ENCODE measurements at places on chromosomes 3 and 15.

DNA sequence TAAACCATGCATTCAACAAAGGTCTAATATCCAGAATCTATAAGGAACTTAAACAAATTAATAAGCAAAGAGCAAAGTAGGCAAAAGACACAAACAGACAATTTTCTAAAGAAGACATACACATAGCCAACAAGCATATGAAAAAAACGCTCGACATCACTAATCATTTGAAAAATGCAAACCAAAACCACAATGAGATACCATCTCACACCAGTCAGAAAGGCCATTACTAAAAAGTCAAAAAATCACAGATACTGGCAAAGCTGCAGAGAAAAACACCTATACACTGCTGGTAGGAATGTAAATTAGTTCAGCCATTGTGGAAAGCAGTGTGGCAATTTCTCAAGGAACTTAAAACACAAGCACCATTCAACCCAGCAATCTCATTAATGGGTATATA is 53.8 kb downstream of the FSIP1 start:
- peak; percentile 10 for DNase-seq

DNA sequence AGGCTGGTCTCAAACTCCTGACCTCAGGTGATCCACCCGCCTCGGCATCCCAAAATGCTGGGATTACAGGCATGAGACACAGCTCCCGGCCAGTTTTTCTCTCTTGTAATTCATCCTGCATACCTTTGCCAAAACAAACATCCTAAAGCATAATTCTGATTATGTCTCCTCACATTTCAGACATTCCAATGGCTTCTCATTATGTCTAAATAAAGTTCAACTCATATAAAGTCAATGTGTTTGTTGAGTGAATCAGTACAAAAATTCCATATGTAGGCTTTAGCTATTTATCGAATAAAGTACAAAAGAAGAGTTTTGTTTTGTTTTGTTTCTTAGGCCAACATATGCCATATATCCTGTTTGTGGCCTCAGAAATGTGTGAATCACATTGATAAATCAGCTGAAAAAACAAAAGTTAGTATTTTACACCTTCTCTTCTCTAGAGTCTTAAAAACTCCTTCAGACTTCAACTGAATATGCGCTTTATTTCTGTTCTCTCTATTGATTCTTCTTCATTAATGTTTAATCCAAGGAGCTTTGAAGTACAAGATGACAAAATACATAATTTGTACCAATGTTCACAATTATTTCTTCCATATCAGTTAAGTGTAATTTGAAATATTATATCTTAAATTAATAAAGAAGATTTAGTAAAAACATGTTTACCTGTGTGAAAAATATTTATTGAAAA is 165.8 kb downstream of the MECOM start:
- no peak for DNase-seq

DNA sequence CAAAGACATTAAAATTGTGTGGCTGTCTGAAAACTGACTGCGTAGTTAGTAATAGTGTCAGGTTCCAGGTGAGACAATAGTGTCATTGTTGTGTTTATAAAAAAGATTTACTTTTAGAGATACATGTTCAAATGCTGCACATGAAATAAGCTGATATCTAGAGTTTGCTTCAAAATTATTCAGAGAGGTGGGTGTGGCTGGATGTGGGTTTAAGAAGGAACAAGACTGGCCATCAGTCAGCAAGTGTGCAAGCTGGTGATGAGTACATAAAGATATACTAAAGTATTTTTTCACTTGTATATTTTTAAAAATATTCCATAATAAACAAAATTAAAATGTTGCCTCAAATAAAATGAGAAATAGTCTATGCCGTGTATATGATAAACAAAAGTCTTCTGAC is 190.6 kb downstream of the ARRDC4 start:
- DNase-seq, result no peak

DNA sequence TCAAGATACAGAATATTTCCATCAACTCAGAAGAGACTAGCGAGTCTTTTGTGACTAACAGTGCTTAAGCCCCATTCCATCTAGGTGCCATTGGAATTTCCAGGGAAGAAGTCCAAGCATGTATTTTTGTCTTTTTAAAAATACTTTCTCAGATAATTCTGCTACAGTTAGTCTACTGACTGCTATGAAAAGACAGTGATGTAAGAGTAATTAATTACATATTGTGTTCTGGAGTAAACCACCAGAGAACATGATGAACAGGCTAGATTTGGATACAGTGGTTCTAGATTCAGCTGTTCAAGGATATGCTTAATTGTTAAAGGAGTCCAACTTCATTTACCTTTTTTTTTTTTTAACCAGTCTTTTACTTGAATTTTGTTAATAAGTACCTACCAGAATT is 34.8 kb upstream of the PAK6 start:
- no peak for DNase-seq

DNA sequence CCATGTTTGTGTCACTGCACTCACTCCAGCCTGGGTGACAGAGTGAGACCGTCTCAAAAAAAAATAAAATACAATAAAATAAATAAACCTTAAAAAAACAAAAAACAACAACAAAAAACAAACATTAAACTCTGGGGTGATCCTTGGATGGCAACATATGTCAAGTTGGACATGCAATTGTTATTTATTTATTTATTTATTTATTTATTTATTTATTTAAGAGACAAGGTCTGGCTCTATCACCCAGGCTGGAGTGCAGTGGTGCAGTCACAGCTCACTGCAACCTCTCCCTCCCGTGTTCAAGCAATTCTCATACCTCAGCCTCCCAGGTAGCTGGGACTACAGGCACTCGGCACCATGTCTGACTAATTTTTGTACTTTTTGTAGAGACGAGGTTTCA is 275.5 kb downstream of the VPS13C start:
- DNase-seq, result no peak

- no peak for DNase-seq
These were observed 607.5 kb upstream of the DPPA4 start for GRCh38 chr3:109944836-109945235.

- DNase-seq, result peak; percentile 34
These were observed 11.0 kb downstream of the ISL2 start for GRCh38 chr15:76347482-76348055.

- DNase-seq, result peak; percentile 50
These were observed 730 bp upstream of the ZNF710 start for GRCh38 chr15:90000186-90001001.

GRCh38 chr15:23690450-23690852 is 3.3 kb upstream of the NDN start:
- peak; percentile 61 for DNase-seq

DNA sequence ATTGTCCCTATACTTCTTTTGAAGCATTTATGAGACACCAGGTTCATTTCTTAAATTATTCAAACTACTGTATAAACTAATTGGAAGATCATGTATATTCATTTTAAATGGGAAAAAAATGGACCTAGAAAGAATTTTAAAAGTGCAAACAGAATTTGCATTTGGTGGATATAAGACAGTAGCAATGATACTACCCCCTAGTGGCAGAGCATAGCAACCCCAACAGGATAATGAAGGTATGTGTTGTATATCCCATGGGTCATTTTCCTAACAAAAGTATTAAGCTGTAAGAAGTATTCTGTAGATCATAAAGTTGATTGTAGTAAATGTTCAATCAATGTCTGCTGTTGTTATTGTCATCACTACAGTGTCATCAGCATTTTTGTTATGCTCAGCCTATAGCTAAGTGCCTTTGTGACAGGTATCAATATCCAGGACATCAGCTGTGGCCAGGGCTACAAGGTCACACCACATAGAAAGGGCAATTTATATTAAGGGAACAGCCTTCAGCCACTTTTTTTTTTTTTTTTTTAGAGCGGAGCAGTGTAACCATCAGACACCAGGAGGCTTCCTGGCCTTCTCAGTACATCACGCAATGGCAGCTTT is 175.8 kb downstream of the FOXB1 start:
- DNase-seq, result peak; percentile 49

GRCh38 chr3:125194849-125195601 is 17.5 kb downstream of the SLC12A8 start:
- DNase-seq, result peak; percentile 76

- no peak for DNase-seq
These were observed 16.3 kb downstream of the FAN1 start for GRCh38 chr15:30919877-30920550.

GRCh38 chr3:79809106-79809505 is 41.3 kb upstream of the ROBO1 start:
- no peak for DNase-seq

GRCh38 chr3:40975711-40976121 is 223.6 kb upstream of the CTNNB1 start:
- DNase-seq, result peak; percentile 39

- DNase-seq, result no peak
These were observed 46.1 kb downstream of the PLXNA1 start for GRCh38 chr3:127028781-127029657.

DNA sequence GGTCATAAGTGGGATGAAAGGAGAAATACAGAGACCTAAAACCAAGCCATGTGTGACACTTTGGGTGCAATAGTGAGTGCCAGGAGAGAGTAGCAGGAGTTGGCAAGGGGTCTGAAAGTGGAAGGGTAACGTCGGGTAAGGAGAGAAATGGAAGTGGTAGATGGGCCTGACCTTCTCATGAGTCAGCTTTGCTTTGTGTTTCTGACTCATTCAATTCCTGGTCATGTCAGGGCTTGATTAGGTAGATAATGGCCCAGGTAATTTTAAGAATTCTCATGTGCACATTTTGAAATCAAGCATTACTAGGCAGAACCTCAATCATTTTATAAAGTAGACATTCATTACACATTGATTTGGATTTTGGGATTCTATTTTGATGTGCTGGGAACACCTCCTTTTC is 262.5 kb downstream of the SOX2 start:
- no peak for DNase-seq

- no peak for DNase-seq
These were observed 64.0 kb downstream of the SHQ1 start for GRCh38 chr3:72784226-72784625.

DNA sequence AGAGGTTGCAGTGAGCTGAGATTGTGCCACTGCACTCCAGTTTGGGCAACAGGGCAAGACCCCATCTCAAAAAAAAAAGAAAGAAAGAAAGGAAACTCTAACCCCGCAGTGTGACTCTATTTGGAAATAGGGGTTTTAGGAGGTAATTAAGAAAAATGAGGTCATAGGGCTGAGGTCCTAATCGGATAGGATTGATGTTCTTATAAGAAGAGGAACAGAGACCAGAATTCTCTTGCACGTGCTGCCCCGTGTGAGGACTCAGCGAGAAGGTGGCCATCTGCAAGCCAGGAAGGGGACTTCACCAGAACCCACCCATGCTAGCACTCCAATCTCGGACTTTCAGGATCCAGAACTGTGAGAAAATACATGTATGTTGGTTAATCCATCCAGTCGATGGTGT is 25.8 kb downstream of the KLHL6 start:
- no peak for DNase-seq

- no peak for DNase-seq
These were observed 34.7 kb downstream of the SCG5 start for GRCh38 chr15:32676169-32676568.

DNA sequence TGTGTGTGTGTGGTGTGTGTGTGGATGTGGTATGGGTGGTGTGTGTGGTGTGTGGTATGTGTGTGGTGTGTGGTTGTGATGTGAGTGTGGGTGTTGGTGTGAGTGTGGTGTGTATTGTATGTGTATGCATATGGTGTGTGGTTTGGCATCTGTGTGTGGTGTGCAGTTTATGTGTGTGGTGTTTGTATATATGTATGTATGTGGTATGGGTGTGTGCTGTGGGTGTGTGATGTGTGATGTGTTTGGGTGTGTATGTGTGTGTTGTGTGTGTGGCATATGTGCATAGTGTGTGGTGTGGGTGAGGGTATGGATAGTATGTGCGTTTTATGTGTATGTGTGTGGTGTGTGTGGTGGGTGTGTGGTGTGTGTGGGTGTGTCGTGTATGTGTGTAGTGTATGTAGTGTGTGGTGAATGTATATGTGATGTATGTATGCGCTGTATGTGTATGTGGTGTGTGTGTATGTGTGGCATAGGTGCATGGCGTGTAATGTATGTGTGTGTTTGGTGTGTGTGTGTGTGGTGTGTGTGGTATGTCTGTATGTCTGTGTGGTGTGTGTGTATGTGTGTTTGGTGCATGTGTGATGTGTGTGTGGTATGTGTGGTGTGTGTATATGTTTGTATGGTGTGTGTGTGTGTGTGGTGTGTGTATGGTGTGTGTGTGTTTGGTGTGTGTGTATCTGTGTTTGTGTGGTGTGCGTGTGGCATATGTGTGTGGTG is 58.0 kb downstream of the EFCAB12 start:
- DNase-seq, result no peak

DNA sequence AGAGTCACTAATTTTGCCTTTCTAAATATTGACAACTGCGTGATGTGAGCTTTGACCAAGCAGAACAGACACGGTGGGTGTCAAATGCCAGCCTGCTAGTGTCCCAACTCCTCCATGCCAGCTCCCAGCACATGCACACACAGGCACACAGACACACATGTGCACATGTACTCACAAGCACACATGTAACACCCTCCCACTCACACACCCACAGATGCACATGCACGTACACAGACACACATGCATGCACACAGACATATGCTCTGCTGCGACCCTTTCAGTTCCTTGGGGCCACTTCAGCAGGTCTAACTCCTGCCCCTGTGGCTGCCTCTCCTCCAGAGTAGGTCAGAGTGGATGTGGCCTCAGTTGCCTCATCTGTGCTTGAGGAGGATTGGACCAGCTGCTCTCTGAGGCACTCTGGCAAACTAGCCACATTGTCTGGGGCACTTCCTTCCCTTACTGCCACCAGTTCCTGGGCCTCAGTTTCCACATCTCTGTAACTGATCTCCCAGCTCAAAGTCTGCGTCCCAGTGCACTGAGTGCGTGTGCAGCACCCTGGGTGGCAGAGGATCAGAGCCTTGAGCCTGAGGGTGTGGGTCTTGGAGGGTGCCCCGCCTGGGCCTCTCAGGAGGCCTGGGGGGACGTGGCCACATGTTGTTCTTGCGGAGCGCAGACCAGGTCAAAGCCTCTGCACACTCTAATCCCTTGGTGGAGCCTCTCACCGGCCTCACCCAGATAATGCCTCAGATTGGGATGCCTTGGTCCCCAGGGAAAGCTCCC is 55.0 kb upstream of the PRR23E start:
- DNase-seq, result no peak

DNA sequence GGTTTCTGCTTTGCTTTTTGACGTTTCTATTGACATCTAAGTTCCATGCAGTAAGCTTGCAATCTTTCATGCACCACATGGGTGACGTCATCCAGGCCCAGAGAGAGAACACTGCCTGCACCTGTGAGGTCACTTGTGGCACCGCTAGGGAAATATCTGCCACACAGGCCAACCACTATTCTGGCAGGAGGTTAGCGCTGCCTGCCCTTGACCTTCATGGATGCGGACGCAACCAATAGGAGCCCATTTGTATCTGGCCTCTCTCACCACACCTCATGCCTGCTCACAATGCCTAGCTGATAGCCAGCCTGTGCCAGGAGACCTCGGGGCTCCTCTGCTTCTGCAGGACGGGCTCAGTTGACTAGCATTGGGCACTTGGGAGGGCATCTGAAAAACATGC is 55.8 kb upstream of the PRR23E start:
- DNase-seq, result no peak

Data from mesenchymal stem cell (in vitro differentiated cells and primary cell).